ENCODE measurements at places on chromosomes 2 and 18.
A peak's percentile ranks its signal among the peaks of the same experiment; 100 is the strongest.

DNA sequence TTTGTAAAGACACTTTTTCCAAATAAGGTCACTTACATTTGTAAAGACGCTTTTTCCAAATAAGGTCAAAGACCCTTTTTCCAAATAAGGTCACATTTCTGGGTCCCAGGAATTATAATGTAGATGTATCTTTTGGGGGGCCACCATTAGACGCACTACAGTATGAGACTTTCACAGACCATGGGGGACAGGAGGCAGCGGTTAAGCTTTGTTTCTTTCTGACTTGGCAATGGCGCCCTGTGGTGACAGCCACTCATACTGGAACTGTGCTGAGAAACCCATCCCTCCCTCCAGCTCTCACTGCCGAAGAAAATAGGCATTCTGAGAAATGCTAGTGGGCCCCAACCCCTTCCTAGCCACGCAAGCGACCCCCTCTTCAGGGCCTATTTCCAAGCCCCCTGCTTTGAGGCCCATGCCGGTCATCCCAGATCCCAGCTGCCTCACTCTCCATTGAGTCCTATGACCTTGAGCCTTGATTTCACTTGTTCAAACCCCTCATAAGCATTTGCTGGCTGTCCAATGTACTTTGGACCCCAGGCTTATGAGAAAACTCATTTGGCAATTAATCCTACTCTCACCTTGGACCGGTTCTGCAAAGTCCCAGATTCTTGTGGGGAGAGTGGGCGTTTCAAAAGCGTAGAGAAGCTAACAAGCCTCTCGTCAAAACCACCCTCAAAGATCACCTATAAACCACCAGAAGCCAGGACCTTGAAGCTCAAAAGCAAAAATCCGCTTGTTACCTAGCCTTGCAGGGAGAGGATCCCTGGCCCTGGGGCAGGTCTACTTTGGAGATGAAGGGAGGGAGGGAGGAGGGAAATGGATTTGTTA, 11.3 kb upstream of the SPATA3 start:
- DNase-seq = peak; percentile 53

- DNase-seq = no peak
Observed at GRCh38 chr18:50143294-50143693, 51.7 kb downstream of the MYO5B start.

DNA sequence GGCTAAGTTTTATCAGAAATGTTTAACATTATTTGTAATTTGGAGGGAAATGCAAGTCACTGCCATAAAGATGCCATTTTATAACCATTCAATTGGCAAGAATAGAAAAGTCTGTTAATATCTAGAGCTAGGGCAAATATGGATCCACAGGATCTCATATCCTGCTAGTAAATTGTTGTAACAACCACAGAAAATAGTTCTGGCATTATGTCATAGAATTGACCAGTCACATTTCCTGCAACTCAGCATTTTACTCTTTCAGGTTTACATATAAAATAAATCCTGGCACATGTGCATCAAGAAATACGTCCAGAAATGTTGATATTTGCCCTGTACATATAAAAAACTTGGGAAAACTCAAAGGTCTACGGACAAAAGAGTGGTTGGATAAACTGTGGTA, 32.9 kb downstream of the OSBPL6 start:
- no peak for DNase-seq

GRCh38 chr2:58207189-58207588, 33.9 kb downstream of the FANCL start:
- DNase-seq = no peak

GRCh38 chr18:39299152-39299551, 1733.6 kb upstream of the CELF4 start:
- no peak for DNase-seq

GRCh38 chr2:161746891-161747535, 122.8 kb downstream of the SLC4A10 start:
- no peak for DNase-seq

Measured in activated CD4-positive, CD25-positive, alpha-beta regulatory T cell treated with anti-CD3 and anti-CD28 coated beads, Interleukin-2, amount 50 U/mL, for 72 hours (primary cell).